ENCODE measurements at places on chromosomes 16 and 17.
A peak's percentile ranks its signal among the peaks of the same experiment; 100 is the strongest.

- DNase-seq, result no peak
Measured at GRCh38 chr17:77505181-77505639, 364.4 kb downstream of the SEC14L1 start.

DNA sequence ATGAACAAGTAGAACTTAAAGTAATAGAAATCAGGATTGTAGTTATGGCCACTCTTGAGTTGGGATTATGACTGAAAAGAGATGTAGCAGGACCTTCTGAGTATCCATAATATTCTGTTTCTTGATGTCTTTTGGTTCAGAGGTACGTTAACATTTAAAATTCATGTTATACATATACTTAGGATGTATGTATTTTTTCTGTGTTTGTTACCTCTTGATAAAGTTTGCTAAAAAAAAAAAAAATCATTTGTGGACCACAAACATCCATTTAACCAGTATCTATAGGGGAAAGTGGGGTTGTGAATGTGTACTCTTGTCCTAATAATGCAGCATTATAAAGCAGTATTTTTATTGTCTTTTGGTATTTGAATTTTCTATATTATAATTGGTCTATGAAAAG is 65.6 kb downstream of the BCAS3 start:
- DNase-seq, result no peak

GRCh38 chr16:82672676-82673075 is 45.9 kb downstream of the CDH13 start:
- DNase-seq, result no peak

GRCh38 chr16:54070789-54071343 is 215.7 kb downstream of the IRX3 start:
- no peak for DNase-seq

- no peak for DNase-seq
Measured at GRCh38 chr17:50354198-50354597, 8.3 kb downstream of the XYLT2 start.

- no peak for DNase-seq
Measured at GRCh38 chr17:78441271-78441971, 63.0 kb downstream of the PGS1 start.

DNA sequence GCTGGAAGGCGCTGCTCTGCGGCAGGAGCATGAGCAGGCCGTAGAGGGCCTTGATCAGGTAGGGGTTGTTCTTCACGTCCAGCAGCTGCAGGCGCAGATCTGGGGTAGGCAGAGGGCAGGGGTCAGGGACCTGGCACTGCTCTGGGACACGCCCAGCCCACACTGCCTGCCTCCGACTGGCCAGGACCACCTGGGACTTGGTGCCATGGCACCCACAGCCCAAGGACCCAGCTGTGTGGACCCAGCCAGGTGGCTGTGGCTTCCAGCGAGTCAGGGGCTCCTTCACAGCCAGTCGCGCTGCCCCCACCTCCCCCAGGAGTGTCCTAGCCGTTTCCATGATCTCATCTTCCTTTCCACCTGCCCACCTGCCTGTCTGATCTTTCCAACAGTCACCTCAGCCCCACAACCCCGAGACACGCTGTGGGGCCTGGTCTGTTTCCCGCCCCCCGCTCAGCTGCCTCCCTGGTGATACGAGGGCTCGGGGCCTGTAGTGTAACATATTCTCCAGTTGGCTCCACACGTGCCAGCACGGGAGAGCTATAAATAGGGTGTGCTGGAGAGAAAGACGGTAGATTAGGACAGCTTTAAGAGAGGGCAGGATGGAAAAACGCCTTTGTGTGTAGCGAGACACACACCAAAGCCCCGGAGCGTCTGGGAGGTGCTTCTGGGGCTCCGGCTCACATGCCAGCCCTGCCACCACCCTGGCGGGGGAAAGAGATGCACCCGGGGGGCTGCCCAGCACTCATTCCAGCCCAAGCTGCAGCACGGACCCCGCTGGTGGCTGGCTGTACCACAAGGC is 7.2 kb upstream of the MTSS2 start:
- peak; percentile 56 for DNase-seq

GRCh38 chr17:77392376-77393273 is 251.9 kb downstream of the SEC14L1 start:
- DNase-seq, result peak; percentile 45

DNA sequence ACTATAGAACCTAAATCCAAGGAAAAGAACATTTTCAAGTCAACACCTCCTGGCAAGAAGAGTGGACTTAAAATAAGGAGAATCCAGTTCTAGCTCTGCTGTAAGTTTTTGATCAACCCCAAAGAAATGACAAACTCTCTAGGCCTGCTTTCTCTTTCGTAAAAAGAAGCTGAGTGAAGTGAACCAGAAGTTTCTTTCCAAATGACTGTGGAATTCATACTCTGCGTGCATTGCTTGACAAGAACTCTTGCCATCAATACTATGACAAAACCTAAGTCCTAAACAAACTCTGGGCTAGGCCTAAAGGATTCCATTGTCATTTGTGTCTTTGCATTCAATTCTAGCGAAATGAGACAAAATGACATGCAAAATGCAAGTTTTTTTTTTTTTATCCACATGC is 187.5 kb upstream of the SOX9 start:
- DNase-seq, result peak; percentile 16
